ENCODE measurements at places on chromosomes 12 and 14.

DNA sequence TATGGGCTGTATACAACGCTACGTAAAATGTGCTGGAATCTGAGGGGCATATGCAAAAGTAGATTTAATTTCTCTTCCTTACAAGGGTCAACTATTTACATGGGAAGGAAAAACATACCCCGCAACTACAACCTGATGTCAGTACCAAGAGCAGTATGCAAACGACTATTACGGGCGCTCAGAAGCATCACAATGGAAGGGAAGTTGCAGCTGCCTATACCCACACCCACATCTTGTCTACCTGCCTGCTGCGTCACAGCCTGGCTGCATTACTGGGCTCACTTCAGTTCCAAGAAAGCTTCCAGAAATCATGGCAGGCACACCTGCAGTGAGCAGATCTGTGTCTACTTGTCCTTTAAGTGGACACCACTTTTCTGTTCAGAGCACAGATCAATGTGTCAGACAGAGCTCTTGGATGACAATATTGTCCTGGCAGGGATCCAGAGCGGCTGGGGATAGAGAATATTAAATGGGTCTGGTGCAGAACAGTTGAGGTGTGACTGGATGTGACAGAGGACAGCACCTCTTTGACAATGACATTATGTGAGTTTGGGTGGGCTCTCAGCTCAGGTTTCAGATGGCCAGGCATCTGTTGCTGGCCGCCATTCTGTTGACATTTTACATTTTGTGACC lies 41.5 kb upstream of the GNG2 start:
- DNase-seq = no peak

GRCh38 chr12:12620730-12621315 lies 9.1 kb downstream of the CREBL2 start:
- DNase-seq = no peak

GRCh38 chr12:94265539-94265938 lies 117.2 kb downstream of the PLXNC1 start:
- no peak for DNase-seq

DNA sequence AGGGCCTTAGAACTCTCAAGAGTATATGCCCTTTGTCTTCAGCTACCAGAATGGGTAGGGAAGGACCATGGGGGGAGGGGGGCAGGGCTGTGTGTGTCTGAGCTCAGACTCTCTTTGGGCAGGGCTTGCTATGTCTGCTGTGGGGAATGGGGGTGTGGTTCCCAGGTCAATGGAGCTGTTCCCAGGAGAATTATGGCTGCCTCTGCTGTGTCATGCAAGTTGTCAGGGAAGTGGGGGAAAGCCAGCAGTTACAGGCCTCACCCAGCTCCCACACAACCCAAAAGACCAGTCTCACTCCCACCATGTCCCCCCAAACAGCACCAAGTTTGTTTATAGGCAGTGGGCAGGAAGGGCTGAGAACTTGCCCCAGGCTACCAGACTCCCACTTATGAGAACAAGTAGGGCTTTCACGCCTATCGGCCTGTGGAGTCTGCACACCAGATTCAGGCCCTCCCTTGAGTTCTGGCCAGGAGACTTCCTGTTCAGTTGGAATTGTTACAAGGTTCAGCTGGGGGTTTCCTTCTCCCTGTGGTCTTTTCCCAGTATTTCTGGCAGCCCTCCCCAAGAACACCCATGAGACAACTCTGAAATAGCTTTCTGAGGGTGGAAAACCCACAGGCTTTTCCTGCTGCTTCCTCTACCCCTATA lies 6.1 kb upstream of the SERPINA11 start:
- no peak for DNase-seq

DNA sequence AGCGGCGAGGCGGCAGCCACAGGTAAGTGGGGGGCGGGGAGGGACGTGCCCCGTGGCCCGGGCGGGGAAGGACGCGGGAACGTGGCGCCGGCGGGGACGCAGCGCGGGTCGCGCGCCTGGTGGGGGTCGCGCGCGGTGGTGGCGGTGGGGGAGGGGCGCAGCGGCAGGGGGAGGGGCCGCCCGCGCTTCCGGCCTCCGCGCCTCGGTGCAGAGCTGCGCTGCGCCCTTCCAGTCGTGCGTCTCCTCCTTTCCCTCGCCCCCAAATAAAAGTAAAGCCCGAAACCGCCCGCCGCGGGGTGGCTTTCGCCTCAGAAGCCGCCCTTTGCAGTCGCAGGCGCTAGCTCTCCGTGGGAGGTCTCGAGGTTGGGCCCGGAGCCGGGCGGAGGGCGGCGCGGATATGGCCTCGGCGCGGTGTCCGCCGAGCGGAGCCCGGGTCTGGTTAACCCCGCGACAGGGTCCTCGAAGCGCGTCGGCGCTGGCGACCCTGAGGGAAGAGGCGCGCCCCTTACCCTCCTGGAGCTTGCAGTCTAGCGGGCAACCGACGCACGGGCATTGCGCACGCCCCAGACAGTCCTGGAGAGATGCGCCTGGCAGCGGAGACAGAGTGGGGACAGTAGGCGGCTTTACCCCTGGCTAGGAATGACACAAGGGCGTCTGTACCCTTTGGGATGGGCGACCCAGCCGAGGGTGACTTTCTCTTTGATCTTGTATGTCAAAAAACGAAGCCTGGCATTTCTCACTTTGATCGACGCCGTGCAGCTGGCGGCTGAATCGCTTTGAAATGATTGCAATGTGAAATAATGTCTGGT lies 589 bp downstream of the ATF1 start:
- peak; percentile 64 for DNase-seq

- DNase-seq = no peak
Observed at GRCh38 chr12:46101485-46101869, 111.1 kb upstream of the SCAF11 start.

DNA sequence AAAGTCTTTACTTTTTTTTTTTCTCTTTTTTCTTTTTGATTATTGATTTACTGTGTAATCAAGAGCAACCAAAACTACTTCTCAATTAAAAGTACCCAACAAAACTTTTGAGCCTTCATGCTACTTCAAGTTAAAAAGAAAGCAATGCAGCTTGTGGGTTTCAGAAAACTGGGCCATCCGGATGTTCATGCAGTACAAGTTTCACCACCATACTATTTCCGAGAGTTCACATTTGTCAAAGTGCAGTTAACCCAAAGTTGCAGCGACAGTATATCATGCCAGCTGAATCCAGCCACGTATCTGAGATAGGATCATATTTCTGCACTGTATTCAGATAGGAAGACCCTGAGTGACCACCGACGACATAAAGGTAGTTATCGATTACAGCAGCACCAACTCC lies 33.0 kb downstream of the KLHL28 start:
- no peak for DNase-seq

DNA sequence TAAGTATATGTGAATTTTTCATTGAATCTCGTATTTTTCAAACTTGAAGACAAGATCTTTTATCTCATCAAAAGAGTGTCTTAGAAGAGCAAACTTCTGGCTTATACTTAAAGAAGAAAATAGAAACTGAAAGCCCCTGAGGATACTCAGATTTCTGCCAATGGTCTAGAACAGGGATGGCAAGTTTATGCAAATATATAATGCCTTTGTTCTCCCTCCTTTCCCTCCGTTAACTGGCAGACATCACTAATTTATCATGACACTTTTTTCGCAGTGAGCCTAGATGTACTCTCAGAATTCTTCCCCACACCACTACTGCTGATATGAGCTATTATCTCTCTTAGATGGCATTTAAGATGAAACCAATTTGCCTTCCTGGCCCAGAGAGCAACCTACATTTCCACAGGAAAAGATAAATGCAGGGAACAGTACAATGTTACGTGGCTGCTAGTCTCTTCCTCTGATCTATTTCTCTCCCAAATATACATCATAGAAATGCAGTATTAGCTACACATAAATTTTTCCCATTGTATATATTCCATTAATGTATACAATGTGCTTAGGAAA lies 40.0 kb upstream of the DAAM1 start:
- DNase-seq = no peak

DNA sequence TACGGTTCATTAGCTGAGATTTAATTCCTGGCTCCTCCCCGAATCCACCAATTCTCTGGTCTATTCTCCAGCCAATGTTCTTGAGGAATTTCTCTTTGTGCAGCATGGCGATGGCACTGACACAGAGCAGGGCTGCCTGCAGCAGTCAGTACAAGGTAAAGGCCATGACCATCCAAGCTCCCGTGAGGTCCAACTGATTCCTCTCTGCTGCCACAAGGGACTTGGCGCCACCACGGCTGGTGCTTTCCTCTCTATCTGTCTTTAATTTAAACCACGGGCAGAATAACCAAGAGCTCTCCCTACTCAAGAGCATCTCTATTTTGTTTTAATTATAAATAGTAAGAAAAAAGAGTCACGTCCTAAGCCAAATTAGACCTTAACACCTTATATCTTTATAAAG lies 12.1 kb downstream of the TMEM116 start:
- no peak for DNase-seq

DNA sequence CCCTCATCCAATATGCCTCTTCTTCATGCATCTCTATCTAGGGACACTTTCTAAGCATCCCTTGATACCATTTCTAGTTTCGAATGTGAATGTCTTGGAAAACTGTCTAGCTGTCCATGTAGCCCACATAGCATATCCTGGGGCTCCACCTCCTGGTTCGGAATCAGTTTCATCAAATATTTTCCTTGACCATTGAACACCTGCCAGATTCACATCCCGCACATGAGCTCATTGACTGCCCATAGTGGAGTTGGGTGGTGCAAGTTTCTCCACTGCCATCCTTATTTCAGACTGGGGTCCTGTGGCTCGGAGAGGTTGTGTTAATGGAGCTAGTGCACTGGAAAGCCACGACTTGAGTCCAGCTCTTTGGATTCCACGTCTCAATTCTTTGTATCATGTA lies 58.6 kb upstream of the TMEM263 start:
- peak; percentile 39 for DNase-seq

- DNase-seq = no peak
Observed at GRCh38 chr14:62187265-62187664, 425.0 kb downstream of the SNAPC1 start.

DNA sequence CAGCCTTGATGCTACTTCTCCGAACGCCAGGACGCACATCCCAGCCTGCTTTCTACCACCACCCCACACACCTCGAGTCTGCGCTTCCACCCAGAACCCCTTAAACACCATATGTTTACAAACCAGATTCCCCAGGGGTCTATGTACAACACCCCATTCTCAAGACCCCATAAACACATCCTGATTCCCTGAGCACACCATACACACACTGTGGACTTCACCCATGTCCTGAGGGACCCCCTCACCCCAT lies 733 bp downstream of the TTC7B start:
- DNase-seq = no peak

GRCh38 chr14:73712540-73713180 lies 1.5 kb downstream of the PNMA1 start:
- DNase-seq = peak; percentile 56

GRCh38 chr14:54893151-54893760 lies 9.4 kb downstream of the GCH1 start:
- peak; percentile 88 for DNase-seq

DNA sequence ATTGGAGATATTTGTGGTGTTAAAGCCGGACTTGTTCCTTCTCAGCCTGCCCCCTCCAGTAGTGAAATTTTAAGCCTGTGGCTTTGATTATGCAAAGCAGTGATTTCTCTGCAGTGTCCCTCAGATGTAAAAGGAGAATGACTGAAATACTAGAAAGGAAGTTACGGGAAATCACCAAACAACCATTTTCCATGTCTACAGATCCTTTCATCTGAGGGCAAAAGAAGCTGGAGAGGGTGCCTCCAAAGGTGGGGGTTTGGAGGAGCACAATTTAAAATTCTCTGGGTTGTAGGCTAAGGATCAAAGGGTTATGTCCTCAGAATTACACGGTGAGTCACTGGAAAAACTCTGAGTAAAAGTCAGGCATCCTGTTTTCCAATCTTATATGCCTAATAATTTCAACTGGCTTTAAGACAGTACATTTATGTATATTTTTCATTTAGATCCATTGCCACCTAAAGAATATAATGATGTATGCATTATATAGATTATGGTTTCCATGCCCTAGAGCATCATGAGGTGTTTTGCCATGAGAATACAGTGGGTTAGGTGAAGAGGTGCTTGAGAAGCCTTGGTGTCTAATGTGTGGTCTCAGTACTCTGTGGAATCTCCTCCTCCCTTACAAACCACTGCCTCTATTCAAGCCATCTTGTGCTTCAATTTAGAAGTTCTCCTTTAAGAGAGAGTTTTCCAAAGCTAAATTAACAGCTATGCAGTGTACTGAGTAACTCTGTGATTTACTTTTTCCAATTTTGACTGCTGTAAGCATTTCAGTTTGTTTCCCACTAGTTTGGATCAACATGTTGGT lies 362.1 kb downstream of the RAD51B start:
- peak; percentile 62 for DNase-seq

- no peak for DNase-seq
Observed at GRCh38 chr12:92784356-92784755, 81.6 kb downstream of the PLEKHG7 start.

DNA sequence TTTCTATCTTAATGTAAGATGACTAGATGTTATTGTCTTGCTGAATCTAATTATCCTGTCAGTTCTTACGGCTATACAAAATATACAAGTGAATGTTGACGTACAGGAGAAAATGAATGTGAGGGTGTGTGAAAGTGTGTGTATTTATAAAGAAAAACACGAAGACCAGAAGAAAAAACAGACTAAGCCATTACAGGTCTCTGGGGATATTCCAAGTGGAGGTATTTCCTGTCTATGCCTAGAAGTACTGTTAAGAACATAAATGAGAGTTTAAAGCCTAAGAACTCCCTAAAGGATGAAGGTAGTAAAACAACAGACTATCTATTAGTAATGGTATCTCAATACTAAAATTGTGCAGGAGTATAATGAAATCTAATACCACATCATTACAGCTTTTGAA lies 7.6 kb downstream of the MDM1 start:
- DNase-seq = no peak

- peak; percentile 92 for DNase-seq
Observed at GRCh38 chr14:104681689-104682074, 7.7 kb upstream of the INF2 start.

- DNase-seq = no peak
Observed at GRCh38 chr12:26001530-26001929, 43.0 kb downstream of the RASSF8 start.

GRCh38 chr12:113846883-113847755 lies 119.0 kb downstream of the RBM19 start:
- no peak for DNase-seq

DNA sequence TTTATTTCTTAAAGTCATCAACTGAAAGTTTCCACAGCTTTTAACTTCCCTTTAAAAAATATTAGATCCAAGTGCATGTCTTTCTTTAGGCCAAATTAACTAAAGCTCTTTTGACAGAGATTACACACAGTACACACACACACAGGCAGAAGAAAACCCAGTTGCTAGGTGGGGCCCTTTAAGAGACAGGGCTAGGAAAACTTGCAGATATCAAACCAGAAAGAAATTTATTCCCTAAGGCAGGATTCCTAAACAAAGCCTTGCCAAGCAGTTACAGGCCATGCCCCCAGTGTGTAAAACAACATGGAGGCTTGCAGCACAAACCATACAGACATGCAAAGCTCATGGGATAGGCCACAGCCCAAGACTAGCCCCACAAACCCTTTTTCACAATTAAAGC lies 123.4 kb downstream of the FSCB start:
- no peak for DNase-seq

- peak; percentile 27 for DNase-seq
Observed at GRCh38 chr14:105258846-105259245, 10.5 kb downstream of the BTBD6 start.

GRCh38 chr14:29717901-29718300 lies 209.7 kb downstream of the PRKD1 start:
- DNase-seq = no peak

- DNase-seq = no peak
Observed at GRCh38 chr14:29857551-29857950, 70.1 kb downstream of the PRKD1 start.

All from ELR (cell line).